ENCODE measurements at places on chromosomes 1 and 21.

DNA sequence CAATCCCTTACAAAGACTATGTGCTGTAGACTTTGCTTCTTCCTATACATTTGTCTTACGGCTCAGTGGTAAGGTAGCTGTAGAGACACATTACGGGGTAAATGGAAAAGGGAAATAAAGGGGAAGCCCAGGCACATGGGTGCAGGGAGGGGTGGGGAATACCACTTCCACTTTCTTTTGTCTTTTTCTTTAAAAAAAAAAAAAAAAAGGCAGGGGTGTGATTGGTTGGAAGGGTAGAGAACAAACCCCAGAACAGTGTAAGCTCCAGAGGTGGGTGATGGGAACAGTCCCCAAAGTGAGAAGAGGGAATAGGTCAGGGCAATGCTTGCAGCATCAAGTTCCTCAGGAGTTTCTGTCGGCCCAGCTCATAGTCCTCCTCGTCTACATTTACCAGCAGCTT is 3.9 kb downstream of the NIT1 start:
- no peak for DNase-seq

DNA sequence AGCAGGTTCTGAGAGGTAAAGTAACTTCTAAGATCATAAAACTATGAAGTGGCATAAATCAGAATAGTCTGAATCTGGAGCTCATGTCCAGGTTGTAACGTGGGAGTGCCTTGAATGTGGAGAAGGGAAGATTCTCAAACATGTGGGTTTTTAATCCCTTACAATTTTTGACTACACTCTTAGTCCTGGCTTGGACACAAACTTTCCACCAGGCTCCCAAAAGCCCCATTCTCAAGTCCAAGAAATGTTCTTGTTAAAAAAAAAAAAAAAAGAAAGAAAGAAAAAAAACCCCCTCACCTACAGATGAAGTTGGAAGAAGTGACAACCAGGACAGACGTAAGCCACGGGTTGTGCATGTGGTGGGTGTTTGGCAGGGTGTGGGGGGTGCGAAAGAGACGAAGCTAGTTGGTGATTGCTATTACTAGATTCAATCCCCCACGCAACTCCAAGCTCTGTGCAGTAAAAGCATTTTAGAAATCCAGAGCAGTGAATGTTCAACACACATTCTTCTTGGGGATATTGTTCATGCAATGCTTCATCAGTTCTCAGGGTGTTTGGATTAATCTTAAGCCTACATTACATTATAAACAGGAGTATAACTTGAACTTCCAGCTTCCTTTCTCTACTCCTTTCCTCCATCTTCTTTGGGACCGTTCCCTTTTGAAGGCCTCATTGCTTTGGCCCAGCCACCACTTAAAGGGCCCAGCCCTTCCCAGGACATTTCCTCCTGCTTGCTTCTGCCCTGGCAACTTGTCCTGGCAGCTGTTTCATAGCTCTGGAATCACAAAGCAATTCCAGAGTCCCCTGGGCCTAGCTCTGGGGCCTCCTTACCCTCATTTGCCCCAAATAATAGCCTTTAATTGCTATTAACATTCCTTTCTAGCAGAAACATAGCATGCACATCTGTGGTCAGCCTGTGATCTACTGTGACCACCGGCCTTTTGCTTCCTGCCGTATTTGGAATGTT is 41.8 kb downstream of the PHC2 start:
- no peak for DNase-seq

GRCh38 chr1:175338387-175339135 is 146.0 kb upstream of the KIAA0040 start:
- DNase-seq: peak; percentile 21

DNA sequence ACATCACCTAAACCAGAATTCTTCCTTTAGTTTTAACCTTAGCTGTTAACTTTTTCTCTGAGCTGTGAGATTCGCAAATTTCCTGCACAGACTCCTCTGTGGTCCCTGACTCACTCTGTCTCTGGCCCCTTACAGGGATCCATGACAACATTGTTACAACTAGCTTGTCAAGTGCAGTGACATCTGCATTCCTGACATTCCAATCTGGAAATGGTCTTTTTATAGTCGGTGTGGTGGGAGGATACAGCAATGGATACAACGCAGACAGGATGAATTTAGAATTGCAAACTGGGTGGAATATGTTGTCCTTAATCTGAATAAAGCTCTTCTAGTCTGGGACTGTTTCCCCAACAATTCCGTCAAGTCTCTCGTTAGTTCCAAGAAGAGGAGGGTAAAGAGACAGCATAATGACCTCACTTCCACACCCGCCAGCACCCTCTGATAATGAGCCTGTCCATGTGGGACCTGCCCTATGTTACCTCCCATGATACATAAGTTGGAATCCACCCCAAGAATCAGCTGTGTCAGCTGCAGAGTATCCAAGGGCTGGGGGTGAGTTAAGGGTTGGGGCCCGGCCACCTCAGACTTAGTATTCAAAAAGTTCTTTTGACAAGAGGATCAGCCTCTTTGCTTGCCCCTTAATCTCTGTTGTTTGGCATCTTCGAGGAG is 49.4 kb downstream of the ILDR2 start:
- DNase-seq: peak; percentile 77

- DNase-seq: no peak
Measured at GRCh38 chr1:150567341-150567716, 12.1 kb downstream of the MCL1 start.

DNA sequence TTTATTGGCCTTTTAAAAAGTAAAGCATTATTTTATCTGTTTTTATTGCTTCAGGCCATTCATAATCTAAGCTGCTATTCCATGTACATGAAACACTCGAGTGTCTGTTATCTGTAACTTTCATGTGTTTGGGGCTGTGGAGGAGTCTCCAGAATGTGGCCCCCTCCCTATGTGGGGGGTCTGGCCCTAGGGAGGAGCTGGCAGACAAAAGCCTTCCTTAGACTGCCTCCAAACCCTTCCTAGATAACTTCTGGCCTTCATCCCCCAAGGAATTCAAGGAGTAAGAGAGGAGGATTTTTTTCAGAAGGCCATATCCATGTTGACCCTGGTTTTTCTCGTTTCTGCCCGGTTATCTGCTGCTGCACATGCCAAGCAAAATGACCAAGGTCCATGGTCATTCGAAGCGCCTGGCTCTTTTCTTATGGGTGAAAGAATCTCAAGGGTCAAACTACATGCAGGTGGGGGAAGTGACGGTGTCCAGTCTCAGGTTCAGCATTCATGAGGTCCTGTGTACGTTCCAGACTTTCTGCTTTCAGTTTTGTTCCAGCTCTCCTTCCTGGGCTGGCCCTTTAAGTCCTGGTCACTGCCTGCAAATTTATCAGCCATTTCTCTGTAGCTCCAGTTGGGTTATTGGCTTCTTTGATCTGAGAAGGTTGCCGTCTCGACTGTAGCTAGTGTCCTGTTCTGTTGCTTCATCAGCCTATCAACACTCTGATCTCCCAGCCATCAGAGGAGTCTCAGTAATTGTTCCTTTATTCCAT is 8.3 kb downstream of the TENT5C start:
- DNase-seq: no peak

DNA sequence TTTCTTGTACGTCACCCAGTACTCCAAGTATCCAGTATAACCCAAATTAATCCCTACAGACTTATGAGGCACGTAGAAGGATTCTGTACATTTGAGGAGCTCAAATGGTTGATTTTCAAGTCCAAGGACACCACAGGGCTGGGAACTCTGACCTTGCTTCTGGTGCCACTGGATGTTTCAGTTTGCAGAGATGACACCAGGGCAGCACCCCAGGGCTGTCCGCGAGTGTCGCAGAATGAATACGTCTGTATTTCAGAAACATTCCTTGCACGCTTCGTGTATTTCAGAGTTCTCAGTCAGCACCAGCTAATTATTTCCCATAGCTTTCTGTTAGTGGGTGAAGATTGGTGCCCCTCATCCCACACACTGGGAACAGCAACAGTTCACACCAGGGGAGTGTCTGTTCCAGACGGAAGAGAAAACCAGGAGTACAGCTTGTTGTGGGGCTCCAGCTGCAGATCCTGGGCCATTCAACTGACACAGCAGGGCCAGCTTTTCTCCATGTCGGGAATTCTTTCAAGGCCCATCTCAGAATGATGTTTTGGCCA is 159.2 kb downstream of the RHOU start:
- no peak for DNase-seq

DNA sequence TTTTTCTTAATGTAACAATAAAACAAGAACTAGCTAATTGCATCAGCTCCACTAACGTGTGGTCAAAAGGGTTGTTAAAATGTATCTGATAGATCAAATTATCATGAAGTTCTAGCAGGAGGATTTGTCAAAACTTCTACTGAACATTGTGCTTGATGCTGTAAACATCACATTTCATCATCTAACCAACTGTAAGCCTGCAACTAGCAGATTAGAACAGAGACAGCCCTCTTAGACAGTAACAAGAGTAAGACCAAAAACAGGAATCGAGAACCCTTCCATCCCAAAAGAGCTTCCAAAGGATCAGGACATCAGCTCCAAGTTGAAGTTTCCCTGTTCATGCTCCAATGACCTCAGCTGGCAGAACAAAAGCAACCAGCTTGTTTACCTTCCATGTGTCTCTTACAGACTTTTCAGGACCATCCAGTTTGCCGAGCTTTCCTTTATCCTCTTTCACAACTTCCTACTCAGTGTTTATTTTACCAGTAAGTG is 44.6 kb downstream of the NIBAN1 start:
- DNase-seq: no peak

- DNase-seq: no peak
Measured at GRCh38 chr1:94871031-94871430, 50.9 kb downstream of the SLC44A3 start.

GRCh38 chr1:70043804-70044203 is 161.6 kb downstream of the LRRC40 start:
- DNase-seq: no peak

DNA sequence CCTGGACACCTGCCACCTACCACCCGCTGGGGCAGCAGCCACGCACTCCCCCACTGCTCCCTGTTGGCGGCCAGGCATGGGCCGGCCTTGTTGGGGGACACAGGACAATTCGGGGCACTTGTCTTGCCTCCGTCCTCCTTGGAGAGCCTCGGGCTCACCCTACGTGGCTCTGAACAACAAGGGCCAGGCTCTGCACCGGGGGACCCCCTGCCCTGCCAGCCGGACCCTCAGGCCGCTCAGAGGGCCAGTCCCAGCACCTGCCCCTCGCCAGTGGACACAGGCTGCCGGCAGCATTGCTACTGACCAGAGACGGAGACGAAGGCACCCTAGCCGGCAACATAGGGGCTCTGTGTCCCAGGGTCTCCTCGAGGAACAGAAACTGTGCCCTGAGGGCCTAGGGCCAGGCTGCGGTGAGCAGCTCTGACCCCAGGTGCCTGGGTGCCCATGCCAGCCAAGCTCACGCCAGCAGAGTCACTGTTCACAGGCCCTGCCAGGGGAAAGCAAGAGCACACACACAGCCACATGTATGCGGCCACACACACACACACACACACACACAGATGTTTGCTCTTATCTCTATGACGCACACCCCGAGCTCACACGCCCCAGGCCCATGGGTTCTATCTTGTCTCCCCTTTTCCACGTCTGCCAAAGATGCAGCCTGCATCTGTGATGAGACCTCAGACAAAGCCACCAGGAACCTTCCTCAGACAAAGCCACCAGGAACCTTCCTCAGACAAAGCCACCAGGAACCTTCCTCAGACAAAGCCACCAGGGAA is 45.9 kb downstream of the MORN1 start:
- DNase-seq: no peak

GRCh38 chr1:182604175-182605164 is at the start of gene RGS16:
Gene RGS16 (minus strand): TSS chr1:182604389. CDS start chr1:182604259, 130 bp downstream.
- DNase-seq: peak; percentile 62

- DNase-seq: peak; percentile 15
Measured at GRCh38 chr1:185439727-185440415, 122.8 kb upstream of the IVNS1ABP start.

DNA sequence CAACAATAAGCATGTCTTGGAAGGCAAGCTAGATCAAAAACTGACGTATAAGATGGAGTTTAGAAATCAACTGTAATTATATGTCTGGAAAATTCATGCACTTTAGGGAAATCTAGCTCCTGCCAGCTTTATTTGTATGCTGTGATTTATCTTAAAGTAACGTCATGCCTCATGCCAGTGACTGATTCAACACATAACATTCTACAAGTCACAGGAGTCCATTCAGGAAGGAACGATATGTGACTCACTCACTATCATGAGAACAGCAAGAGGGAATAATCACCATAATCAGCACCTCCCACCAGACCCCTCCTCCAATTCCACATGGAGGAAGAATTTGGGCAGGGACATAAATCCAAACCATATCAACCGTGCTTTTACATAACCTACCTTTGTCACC is 682.4 kb upstream of the ADAMTS5 start:
- DNase-seq: peak; percentile 3

- DNase-seq: no peak
Measured at GRCh38 chr1:159653201-159653600, 61.2 kb downstream of the CRP start.

- DNase-seq: no peak
Measured at GRCh38 chr1:34846265-34846664, 13.3 kb downstream of the SMIM12 start.

- DNase-seq: no peak
Measured at GRCh38 chr1:75265792-75266191, 131.6 kb downstream of the LHX8 start.

DNA sequence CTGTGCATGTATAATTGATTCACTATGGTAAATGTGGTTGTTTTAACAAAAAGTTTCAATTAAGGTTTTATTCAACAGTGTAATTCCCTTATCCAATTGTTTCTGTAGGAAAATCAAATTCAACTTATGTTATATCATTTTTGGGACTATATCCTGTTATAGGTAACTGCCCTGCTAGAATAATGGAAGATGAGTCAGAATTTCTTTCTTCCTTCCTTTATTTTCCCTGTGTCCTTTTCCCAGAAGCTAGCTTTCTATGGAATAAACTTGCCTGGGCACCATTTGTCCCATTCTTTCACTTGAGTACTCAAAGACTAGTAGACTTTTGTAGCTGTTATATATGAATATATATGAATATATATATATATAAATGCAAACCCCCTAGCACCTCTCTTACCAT is 301.3 kb downstream of the TM2D1 start:
- no peak for DNase-seq

DNA sequence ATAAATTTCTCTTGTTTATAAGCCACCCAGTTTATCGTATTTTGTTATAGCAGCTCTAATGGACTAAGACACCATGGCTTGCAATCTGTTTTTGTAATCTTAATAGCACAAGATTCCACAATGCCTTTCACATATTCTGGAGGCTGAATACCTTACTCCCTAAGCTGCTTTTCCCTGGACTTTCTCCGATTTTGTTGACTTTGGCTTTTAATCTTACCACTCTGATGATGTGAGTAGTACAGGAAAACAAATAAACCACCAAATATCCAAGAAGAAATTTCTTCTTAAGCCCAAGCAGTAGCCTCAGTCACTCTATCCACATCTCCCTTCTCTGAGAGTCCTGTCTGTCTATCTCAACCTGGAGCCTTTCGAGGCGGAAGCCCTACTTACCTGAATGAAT is 838.6 kb downstream of the LTN1 start:
- DNase-seq: no peak

GRCh38 chr1:63920154-63921117 is 146.6 kb downstream of the ROR1 start:
- DNase-seq: no peak

GRCh38 chr1:165747632-165748447 is 20.8 kb downstream of the TMCO1 start:
- no peak for DNase-seq

GRCh38 chr1:183841950-183842794 is 37.3 kb downstream of the RGL1 start:
- no peak for DNase-seq

GRCh38 chr1:55547405-55547804 is 332.2 kb upstream of the USP24 start:
- DNase-seq: no peak

- no peak for DNase-seq
Measured at GRCh38 chr21:37047079-37047478, 25.8 kb downstream of the PIGP start.

- no peak for DNase-seq
Measured at GRCh38 chr1:101745551-101746270, 251.0 kb downstream of the OLFM3 start.

Measured in H54 (cell line).